ENCODE measurements at places on chromosomes 16 and 17.
A peak's percentile ranks its signal among the peaks of the same experiment; 100 is the strongest.

- DNase-seq = no peak
These were observed 127.5 kb upstream of the WSCD1 start for GRCh38 chr17:5942687-5943086.

DNA sequence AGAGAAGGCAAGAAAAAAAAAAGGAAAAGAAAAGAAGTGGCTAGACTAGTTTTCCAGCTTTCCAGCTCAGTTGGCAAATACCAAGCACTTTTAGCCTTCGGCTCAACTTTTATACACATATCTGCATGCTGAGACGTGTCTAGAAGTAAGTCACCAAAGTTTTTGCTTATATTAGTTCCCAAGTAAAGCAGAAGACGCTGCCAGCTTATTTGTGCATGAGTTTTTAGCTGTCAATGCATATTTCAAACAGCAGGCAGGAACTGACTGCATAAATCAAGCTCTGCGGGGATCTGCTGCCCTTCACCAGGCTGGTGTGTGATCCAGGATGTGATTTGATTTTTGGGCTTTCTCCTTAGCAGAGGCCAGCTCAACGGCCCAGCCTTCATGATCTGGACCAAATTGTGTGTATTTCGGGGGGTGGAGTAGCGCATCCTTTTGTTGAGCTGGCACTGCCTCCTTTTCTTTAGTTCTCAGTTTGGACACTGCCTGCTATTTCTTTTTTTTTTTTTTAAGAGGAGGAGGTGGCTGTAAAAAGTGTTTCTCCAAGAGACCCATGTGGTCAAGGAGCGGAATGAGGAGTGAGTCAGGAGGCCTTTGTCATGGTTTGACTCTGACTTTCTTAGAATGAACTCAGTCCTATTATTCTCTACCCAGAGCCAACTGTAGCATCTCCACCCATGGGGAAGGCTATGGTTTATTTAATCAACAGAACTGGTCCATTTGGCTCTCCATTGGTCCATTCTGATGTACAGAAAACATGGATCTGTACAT, 162.6 kb upstream of the XYLT1 start:
- peak; percentile 5 for DNase-seq

DNA sequence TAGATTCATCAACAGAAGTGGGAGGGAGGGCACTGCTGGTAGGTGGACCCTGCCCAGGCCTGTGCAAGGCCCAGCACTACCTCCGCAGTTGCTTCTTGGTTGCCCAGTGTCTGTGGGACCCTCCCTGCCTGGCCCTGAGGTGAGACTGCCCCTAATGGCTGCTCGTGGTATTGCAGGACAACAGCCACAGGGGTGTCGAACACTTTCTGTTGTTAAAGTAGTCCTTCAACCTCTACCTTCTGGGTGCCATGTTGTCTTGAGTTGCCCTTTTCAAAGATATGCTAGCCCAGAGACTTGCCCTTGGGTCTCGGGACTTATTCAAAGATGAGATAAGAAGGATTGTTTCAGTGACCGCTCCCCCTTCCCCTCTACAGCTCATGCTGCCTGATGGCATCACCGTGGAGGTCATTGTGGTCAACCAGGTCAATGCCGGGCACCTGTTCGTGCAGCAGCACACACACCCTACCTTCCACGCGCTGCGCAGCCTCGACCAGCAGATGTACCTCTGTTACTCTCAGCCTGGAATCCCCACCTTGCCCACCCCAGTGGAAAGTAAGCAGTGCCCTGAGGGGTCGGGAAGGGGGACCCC, 29.1 kb downstream of the AKAP1 start:
- DNase-seq = peak; percentile 57

DNA sequence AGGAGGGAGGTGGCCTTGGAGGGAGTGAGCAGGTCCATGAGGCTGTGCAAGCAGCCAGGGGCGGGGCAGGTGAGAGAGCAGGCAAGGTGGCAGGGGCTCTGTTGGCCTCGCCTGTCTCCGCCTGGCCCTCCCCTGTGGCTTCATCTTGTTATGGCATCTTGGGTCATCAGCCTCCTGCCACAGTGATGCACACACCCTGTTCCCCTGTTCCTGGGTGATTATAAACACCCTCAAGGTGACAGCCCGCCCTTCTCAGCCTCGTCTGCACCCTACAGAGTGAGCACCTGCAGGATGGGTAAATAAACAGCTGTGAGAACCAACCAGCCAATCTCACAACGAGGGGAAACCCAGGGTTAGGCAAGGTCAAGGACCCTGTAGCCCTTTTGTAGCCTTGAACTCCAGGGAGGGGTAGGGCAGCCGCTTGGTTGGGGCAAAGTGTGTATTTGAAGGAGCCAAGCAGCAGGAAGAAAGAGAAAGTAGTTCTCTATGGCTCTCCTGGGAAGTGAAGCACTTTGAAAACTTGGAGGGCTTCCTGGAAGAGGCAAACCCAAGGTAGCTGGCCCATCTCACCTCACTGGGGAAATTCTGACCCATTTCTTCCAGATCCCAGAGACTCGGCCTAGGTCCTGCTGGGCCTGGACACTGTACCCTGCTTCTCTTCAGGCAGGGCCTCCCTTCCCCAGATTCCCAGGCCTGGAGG, 60.6 kb downstream of the NT5M start:
- no peak for DNase-seq

GRCh38 chr17:309361-309888, 43.2 kb downstream of the RPH3AL start:
- DNase-seq = no peak

- DNase-seq = no peak
These were observed 18.7 kb upstream of the PIK3R6 start for GRCh38 chr17:8885967-8886684.

GRCh38 chr17:19306160-19307111, 56.1 kb downstream of the B9D1 start:
- no peak for DNase-seq

DNA sequence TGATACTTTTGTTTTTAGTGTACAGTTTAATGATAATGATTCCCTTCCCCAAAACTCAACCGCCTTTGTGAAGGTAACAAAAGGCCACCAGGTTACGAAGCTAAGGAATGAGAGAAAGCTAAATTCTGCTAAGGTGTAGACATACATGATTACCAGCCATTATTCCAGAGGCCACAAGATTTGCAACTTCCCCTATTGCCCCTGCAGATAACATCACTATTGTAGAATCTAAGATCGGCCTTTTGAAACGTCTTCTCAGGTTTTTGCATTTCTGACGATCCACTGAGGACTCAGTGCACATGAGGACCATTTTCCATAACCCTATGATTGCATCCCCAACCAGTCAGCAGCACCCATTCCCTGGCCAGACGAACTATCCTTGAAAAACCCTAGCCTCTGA, 33.9 kb upstream of the SNN start:
- no peak for DNase-seq

- DNase-seq = no peak
These were observed 26.9 kb downstream of the SOCS3 start for GRCh38 chr17:78332991-78333390.

- DNase-seq = peak; percentile 91
These were observed at the start of gene CCDC57 for GRCh38 chr17:82212331-82213250. CCDC57 (minus strand) TSS chr17:82212842; CDS start chr17:82201944, 10,898 bp downstream.

DNA sequence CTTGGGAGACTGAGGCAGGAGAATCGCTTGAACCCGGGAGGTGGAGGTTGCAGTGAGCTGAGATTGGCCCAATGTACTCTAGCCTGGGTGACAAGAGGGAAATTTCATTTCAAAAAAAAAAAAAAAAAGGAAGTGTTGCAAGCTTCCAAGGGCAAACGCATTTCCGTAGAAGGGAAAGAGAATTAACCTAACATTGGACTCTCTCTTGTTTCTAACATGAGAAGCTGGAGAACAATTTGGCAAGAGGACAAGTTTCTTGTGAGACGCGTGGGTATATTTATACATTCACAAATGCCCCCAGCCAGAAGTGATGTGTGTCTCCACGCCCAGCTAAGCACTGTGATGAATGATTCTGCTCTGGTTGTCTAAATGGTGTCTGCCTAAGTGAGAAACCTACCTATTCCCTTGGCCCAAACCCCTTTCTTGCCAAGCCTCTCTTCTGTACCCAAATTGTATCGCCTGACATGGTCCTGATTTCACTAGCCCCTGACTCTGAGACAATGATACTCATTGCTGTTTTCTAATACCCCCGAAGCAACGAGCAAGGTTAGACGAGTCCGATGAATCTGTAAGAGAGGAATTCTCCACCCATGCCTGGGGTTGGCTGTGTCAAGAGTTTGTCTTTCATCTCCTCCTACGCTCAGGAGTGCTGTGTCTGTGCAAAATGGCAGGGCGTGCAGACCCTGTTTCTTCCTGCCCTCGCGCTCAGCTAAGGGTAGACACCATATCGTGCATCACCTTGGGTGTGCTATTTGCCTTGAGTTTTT, 14.2 kb upstream of the ST6GALNAC2 start:
- no peak for DNase-seq

DNA sequence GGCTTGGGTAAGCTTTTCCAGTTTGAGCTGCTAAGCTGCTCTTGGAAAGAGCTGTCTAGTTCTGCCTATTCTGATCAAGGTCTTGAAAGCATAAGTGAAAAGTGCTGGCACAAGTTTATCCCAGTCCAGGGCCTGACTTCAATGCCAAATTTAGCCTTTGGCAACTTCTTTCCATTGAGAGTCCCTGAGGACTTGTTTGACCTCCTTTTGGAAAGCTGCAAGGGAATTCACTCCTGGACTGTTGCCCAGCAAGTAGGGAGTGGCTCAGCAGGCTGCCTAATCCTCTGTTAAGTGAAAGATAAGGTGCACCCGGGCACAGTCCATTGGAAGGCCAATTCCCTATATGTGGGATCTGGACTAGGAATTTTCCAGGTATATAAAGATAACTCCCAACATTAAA, 16.0 kb upstream of the TANC2 start:
- DNase-seq = peak; percentile 71

DNA sequence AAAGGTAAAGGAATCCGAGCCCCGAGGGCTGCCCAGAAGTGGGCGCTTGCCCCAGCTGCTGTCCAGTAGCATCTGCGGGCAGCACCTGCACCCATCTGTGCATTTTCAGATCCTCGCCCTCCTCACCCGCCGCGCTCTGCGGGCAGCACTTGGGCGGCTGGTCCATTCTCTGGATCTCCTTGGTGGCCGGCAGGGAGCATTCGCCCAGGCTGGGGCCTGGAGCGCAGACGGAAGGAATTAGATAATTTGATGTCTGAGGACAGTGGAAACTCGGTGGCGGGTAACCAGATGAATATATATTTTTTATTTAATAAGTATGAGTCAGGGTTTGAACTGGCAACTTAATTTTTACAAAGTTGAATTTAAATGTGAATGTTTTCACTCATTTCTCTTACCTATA, 88.5 kb downstream of the NPIPB11 start:
- DNase-seq = no peak

GRCh38 chr17:67386965-67387551, 10.0 kb downstream of the PITPNC1 start:
- peak; percentile 48 for DNase-seq

GRCh38 chr17:7903154-7904103, 12.7 kb downstream of the RNF227 start:
- DNase-seq = no peak

DNA sequence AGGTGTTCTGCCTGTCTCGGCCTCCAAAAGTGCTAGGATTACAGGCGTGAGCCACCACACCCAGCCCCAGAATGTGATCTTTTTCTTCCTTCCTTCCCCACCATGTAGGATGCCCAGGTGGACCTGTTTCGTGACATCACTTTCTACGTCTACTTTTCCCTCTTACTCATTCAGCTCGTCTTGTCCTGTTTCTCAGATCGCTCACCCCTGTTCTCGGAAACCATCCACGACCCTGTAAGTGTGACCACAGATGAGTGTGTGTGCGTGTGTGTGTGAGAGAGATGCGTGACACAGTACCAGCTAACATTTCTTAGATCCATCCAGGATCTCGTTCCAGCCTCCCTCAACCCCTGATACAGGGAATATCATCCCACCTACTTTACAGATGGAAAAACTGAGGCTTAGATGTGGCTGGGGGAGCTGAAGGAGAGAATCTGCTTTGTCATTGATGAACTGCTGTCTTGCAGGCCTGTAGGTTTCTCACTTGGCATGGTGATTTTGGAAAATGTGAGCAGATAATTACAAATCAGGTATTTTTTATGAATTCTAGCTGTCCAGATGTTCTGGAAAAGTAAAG, 67.1 kb downstream of the ABCC1 start:
- DNase-seq = no peak

DNA sequence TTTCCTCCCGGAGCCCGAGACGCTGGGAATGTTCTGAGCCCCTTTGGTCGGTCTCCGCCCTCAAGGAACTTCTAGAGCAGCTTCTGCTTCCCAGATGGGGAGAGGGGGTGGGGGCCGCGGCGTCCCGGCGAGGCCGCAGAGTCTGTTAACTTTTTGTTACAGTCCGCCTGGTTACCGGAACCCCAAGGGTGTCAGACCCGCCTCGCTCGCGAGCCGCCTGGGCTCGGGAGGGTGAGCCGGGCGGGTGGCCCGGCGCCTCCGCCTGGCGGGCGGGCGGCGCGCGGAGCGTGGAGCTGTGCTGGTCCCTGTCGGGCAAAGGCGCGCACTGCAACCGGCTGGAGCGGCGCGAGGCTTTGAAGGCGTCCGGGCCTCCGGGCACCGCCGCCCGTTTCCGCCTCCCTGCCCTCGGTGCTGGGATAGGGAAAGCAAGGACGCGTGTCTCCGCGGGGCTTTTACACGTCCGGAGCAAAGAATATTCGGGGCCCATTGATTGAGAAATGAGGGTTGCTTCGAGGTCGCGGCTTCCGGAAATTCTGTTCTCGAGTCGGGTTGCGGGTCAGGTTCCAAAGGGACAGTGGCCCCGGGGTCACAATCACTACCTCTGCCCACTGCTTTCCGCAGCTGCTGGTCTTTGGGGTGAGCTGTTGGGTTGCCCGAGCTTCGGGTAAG, 1.7 kb downstream of the HS3ST3B1 start:
- peak; percentile 77 for DNase-seq
